ENCODE measurements at places on chromosomes 2 and 18.

GRCh38 chr2:218091746-218092145 lies 22.7 kb downstream of the RUFY4 start:
- DNase-seq: no peak

DNA sequence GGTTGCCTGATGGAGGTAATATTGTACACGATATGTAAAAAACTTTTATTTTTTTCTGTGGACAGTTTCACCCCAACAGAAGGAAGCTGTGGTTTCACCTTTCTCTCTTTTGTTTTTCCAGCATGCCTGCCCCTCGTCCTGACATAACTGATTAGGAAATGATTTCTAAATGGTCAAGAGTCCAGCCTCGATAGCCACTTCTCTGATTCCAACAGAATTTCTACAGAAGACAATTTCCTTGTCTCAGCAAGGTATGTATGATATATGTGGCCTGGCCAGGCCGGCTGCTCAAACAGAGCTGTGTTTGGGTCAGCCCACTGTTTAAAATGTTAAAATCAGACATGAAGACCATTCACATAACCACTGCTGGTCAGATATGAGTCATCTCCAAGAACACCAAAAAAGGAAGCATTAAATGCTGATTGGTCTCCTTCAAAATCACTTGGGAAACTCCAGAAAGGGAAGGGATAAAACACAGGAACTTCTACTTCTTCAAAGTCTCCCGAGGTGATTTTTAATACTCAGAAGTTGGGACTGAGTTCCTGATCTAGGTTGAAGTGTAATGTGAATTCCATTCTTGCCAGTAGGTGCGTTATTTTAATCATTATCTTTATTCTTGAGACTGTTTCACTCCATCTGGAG lies 22.3 kb downstream of the ATP8B1 start:
- no peak for DNase-seq

GRCh38 chr2:54531558-54531957 lies 75.4 kb downstream of the SPTBN1 start:
- DNase-seq: no peak

DNA sequence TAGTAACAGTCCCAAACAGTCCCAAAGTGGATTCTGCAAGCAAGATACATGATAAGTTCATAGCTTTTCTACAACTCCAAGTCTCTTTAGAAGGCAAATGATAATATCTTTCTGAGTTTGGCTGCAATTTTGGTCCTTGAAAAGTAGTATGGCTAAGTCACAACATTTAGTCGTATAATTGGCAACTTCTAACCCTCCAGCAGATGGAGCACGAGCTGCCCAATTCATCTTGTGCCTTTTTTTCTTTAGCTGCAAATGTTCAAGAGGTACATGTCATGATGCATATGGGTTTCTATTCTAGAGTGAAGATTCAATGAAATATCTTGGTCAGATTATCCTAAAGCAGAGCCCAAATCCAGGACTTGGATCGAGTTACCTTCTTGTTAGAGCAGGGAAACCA lies 127.0 kb upstream of the KLHL14 start:
- no peak for DNase-seq

GRCh38 chr18:63457977-63458376 lies 18.8 kb upstream of the SERPINB5 start:
- DNase-seq: no peak

DNA sequence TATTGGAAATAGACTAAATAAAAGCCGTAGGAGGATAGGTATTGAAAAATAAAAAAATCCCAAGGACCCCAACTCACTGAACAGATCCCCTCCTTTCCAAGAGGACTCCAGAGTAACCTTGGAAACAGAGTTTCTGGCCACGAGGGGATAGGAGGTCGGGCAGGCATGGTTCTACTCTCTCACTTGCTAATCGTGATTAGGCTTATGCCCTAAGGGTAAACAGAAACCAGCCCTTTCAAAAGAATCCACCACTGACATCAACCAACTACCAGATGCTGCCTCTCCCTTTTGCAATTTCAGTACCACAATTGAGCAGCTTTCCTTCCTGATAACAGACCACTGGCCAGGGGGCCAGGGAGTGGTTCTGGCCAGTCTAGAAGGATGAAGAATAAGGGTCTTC lies 477.8 kb downstream of the EIPR1 start:
- DNase-seq: no peak

DNA sequence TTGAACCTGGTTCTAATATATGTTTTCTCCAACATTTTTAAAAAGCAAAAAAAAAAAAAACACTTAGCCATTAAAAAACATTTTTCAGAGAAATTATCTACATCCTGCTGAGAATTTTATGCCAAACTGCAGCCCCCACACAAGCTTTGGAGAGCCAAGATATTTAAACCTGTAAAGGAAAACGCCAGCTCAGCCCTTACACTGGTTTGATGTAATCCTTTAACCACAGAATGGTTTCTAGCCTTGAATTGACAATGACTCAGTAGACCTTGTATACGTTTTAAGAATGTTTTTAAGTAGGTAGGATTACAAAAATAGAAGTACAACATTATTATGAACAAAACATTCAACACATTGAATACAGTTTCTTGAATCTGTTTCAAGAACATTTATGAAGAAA lies 113.6 kb downstream of the BABAM2 start:
- DNase-seq: no peak

GRCh38 chr2:180621941-180622918 lies 358.2 kb upstream of the UBE2E3 start:
- no peak for DNase-seq
